ENCODE measurements at places on chromosomes 3 and 15. TPM values are rescaled to one million over a fixed set of nuclear protein-coding genes. Genes with fewer than 3 reads are reported as not detected.

CCR5 gene
- not detected for total RNA-seq

SPG11 gene
- 106 TPM for total RNA-seq

PLA2G4D gene
- total RNA-seq, result not detected

ALDH1L1 gene
- total RNA-seq, result 0.25 TPM

EEF1AKMT4 gene
- total RNA-seq, result 1.6 TPM

LRRIQ4 gene
- 0.11 TPM for total RNA-seq

LRRC31 gene
- total RNA-seq, result not detected

BTLA gene
- not detected for total RNA-seq

GOLGA6B gene
- not detected for total RNA-seq

CCNB2 gene
- 21.4 TPM for total RNA-seq

PTX3 gene
- total RNA-seq, result 186 TPM

ZNF385D gene
- 0.75 TPM for total RNA-seq

RETNLB gene
- not detected for total RNA-seq

CADM2 gene
- total RNA-seq, result not detected
